ENCODE measurements at places on chromosomes 2 and 18.

- no peak for DNase-seq
Observed at GRCh38 chr2:61356958-61357350, 113.9 kb downstream of the USP34 start.

- no peak for DNase-seq
Observed at GRCh38 chr18:51185075-51185474, 12.4 kb downstream of the MEX3C start.

GRCh38 chr2:48567671-48568070, 37.7 kb downstream of the STON1 start:
- no peak for DNase-seq

DNA sequence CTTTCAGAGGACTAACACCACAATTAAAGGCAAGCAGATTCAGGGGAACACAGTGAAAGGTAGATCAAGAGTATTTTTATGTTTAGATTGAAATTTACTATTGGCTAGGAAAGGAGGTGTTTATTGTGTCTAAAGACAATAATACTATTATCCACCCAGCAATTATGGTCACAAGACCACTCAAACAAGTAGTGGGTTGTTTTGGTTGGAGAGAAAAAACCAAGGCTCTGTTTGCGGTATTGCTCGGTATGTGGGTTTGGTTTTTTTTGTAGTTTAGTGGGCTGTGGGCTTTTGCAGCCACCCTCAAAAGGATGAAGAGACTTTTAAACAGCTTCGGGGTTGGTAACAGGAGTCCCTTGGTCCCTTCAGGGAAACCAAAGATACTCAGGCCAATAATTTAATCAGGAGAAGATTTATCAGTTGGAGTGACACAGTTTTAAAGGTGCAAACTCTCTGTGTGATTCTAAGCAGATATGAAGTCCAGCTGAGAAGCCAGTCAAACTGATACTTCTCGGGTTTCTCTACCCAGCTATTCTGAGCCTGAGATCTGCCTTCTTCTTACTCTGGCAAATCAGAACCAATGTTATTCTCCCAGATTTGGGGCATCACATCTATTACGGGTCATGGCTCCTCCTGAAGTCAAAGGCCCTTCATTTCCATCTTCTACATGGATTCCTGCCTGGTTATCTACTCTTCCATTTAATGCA, 55.3 kb downstream of the DCC start:
- no peak for DNase-seq

- DNase-seq: no peak
Observed at GRCh38 chr2:231425811-231426703, 30.5 kb downstream of the B3GNT7 start.

- DNase-seq: no peak
Observed at GRCh38 chr2:75133621-75134570, 65.4 kb downstream of the TACR1 start.

DNA sequence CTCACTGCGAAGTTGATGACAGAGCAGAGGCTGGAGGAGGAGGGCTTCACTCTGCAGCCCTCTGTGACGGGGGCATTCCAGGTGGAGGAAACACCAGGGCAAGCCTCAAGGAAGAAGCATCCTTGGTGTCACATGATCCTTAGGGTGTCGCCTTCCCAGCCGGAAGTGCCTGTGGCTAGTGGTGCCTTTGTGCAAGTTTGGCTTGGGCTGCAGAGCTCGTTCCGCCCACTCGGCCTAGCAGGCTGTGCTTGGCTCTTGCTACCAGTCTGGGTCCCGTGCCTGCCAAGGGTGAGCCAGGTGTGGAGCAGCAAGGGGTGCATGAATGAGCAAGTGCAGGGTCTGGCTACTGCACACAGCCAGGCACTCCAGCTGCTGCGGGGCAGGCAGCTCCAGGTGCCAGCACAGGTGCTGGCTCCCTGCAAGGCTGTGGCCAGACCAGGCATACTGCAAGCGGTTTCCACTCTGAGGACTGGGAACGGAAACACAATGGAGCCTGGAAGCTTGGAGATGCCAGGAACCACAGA, 325.3 kb upstream of the SMIM21 start:
- no peak for DNase-seq

DNA sequence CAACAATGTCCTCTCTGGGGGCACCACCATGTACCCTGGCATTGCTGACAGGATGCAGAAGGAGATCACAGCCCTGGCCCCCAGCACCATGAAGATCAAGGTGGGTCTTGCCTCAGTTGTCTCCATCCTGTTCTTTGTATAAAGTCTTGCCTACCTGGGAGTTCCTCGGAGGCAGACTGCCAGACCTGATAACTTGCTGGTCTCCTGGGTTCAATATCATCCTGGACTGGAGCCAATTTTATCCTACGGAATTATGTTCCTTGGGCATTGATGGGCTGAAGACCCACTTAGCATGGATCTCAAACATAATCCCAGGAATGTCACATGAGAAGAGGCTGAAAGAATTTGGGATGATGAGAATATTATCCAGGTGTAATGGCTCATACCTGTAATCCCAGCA, 10.0 kb upstream of the DGUOK start:
- DNase-seq: no peak

DNA sequence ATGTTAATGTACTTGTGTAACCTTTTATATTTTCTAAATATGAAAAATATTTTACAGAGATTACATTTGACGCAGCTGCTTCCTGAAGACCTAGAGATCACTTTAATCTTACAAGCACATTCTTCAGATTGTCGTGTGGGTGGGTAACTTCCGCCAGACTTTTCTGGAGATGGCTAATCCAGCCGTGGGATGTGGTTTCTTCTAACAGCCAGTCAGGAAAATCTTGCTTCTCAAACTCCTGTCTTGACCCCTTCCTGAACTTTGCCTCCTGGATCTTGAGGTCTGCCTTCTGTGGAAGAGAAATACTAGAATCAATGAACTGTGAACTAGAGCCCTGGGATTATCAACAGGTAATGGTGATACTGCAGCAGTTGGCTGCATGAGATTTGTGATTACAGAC, 401.6 kb upstream of the TNP1 start:
- DNase-seq: no peak

DNA sequence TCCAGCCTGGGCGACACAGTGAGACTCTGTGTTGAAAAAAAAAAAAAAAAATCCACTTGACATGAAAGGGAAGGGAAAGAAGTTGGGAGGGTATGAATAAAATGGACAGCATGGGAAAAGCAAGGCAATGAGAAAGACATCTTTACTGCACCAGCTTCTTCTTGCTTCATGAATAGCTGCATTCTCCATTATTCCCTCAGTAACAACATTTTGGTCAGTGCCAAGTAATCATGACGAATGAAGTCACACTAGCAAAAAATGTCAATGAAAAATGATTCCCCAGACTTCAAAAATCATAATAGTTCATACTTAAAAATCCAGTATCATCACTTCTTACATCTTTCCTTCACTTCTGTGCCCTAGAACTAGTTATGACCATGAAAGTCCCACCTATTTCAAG, 30.4 kb downstream of the ADAM17 start:
- no peak for DNase-seq

GRCh38 chr2:174331595-174332216, 3.0 kb upstream of the SP9 start:
- DNase-seq: no peak

GRCh38 chr18:21167641-21168377, 56.2 kb upstream of the ROCK1 start:
- DNase-seq: no peak

- DNase-seq: no peak
Observed at GRCh38 chr2:165868211-165868610, 74.2 kb upstream of the GALNT3 start.

DNA sequence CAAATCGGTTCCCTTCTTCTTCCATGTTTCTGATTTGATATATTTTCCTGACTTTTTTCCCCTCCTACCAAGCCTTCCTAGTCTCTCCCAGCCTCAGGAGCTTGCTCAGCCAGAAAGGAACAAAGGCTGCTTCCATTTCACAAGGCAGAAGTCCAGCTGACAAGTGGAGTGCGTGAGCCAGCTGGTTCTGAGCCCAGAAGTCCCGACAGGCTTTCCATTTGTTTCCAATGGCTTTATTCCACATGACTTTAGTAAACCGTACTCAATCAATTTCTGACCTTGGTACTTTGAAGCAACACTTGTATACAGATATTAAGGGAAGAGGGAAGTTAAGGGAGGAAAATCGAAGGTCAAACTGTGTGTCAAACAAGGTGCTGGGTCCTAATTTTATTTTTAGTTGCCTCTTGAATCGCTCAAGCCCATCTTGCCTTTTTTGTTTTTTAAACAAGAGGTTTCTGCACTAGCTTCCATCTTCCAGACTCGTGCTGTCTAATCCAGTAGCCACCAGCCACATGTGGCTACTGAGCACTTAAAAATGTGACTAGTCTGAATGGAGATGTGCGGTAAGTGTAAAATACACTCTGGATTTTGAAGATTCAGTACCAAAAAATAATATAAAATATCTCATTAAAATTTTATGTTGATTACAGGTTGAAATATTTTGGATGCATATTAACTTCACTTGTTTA, 36.2 kb downstream of the WIPF1 start:
- no peak for DNase-seq

- no peak for DNase-seq
Observed at GRCh38 chr2:19426941-19427340, 68.5 kb upstream of the OSR1 start.

DNA sequence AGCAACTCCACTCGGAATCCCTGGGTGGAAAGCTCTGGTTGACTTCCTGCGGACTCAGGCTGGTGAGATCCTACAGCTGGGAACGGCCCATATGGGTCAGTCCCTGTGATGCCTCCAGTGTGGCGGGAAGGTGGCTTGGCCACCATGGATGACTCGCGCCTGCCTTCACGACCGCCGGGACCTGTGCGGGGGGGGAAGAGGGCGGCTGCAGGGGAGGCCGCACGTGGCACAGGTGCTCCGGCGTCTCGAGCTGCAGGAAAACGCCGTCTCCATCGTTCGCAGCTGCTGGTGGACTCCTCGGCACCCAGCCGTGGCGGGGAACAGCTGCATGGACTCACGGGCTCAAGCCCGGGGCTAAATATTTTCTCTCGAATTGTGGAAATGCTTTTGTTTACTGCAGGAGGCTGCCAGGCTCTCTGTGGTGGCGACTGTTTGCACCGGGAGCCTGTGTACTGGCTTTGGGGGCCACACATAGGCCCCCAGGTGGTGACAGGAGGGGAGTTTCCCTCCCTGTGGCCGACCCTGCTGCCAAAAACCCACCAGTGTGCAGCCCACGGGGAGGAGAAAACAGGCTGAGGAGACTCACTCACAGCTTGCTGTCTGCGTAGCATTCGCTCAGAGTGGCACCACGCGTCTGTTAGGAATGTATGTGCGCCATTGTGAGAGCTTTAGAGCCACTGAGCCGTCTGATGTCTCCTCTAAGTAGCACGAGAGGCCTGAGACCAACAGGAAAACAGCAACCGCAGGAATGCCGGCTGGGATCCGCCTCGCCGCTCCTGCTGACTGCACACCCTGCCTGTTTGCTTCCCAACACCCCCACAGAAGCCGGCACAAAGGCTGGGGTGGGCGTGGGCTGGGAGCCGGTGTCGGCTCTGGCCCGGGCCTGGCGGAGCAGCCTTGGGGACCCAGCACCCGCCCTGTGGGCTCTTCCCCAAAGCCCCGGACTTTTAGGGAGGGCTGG, 89.2 kb downstream of the NFATC1 start:
- DNase-seq: no peak

DNA sequence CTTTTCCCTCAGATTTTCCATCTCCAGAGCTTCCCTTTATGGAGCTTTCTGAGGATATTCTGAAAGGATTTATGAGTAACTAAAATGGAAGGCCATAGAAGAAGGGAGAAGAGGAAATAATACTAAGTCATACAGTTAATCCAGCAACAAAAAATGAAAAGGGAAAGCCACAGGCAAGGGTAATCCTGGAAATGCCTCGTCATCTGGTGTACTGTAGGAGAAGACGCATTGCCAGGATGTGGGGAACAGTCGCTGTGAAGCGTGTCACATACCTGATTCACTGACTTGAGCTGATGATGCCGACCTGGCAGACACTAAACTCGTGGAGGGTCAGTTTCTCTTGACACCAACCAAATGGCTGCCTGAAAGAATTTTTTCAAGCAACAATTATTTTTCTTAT, 34.7 kb upstream of the ALPP start:
- no peak for DNase-seq

DNA sequence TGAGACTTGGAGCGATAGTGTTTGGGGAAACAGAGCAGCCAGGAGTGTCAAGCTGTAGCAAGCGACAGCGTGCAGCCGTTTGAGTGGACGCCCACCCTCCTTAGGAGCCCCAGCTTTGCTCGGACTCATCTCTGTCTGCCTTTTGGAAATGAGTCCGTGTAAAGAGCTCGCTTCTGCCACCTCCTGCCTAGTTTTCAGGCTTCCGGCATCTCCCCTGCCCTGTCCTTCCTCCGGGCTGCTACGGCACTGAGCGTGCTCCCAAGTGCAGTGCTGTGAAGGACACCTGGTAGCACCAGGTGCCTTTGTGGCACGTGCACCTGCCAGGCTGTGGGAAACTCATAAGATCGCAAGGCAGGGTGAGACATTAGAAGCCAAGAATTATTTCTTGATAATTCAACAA, 117.1 kb downstream of the RNF144A start:
- no peak for DNase-seq

- no peak for DNase-seq
Observed at GRCh38 chr2:122156176-122156890, 400.9 kb downstream of the TSN start.

DNA sequence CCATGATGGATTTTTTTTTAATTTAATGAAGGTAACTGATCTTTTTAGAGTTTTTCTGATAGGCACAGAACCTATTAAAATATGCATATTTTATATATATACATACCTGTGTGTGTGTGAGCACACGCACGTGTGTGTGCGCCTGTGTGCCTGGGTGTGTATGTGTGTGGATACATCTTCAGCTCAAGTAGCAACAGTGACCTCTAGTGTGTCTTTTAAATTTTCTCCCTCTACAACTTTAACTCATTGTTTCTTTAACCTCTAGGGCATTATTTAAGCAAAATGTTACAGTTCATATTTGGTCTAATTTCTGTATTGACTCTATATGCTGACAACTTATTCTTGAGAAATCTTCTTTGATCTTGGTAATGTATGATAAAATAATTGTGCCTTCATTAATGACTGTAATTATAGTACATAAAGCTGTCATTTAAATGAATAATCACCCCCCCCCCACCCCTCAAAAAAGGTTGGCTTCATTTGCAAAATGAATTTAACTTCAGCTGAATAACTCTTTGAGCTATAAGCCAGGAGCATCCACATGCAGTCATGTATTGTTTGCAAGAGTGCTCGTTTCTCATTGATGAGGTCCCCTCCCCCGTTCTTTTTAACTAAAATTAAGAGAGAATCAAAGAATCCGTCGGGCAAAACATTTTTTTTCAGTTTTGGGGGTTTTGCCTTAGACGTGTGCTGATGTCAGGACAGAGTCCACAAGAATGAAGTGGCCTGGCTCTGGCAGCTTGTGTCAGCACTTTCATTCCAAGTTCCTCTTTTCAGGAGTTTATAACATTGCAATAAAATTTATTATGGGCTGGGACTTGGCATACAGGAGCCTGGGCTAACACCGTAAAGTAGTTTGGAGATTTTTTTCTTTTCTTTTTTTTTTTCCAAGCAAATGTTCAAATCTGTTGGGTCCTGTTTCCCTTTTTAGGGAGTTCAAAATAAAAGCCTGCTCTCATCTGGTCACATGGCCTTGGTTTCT, 80.0 kb downstream of the ETAA1 start:
- DNase-seq: no peak
